ENCODE measurements at places on chromosomes 11 and 22.

- no peak for DNase-seq
These were observed 2.4 kb downstream of the MICAL2 start for GRCh38 chr11:12112750-12113149.

DNA sequence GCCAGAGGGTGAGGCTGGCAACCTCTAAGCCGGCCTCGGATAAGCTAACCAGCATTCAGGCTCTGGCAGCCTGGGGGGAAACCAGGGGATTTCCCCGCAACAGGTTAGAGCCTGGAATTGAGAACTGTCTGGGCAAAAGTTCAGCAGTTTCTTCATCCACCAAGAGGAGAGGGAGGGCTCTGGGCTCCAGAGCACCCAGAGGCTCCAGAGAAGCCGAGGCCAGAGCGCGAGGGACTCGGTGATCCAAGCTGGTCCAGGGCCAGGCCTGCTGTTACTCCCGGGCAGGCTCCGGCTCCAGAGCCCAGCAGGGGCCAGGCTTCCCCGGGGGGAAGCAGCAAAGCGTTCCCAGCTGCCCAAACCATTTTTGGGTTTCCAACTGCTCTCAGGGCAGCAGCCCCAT lies 13.3 kb upstream of the SH3BP1 start:
- DNase-seq = no peak

- DNase-seq = peak; percentile 76
These were observed 11.6 kb upstream of the PDE2A start for GRCh38 chr11:72685560-72686480.

DNA sequence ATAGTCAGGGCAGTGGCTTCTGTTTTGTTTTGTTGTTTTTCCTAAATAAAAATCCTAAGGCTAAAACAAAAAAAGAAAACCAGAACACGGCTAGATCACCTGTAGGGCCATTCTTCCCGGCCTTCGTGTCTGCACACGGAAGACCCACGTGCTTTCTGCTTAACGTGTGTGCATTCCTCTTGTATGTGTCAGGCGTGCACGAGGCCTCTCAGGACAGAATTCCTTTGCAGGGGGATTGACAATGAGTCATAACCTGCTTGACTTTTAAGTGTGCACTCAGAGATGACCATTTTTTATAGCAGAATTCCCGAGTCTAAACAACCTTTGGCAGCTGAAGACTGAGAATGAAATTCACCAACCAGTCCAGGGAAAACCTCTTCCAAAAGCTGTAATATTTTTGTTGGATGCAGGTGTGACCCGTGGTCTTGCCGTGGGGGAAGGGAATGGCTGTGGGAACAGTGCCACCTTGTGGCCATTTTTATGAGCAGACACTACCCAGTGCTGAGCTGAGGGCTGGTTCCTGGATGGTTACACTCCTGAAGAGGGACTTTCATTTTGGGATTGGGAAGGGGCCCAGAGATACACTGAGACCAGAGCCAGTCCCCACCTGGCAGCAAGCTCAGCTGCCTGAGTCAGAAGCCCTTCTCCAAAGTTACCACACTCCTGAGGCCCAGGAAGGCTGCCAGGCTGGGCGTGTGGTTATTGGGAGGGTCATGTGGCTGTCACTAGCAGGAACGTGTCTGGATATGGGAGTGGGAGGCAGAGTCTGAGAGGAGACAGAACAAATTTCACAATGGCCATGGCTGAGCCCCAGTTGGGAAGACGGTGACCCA lies 35.7 kb upstream of the DKK3 start:
- DNase-seq = peak; percentile 48
